ENCODE measurements at places on chromosomes 6 and 20.

DNA sequence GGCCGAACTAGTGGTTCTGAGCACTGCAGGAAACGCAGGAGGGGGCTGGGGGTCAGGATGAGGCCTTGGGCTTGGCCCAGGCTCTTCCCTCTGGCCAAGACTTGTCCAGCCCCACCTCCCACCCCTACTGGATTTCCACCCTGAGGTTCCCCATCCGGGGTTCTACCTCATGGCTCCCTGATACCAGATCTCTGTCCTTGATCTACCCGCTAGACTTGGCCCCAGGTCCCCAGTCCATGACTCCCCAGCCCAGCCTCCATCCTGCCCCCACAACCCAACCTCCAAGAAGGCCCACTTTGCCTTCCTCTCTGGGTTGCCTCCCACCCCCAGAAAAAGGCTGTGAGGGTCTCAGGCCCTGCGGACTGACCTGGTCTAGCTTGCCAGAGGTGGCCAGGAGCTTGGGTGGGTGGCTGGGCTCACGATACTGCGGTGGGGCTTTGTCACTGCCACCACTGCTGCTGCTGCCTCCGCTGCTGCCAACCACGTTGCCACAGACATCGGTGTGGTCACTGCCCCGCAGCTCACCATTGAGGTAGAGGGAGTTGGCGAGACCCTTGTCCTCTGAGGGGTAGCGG, 6.8 kb upstream of the FASTKD5 start:
- DNase-seq: no peak

- DNase-seq: no peak
These were observed 47.6 kb downstream of the AGPAT4 start for GRCh38 chr6:161226009-161226964.

- DNase-seq: no peak
These were observed 31.6 kb upstream of the PRL start for GRCh38 chr6:22328474-22328873.

GRCh38 chr20:16803965-16804792, 56.0 kb downstream of the OTOR start:
- peak; percentile 28 for DNase-seq

GRCh38 chr20:16898433-16898832, 150.3 kb downstream of the OTOR start:
- peak; percentile 12 for DNase-seq

GRCh38 chr20:3172126-3172932, 1.0 kb downstream of the LZTS3 start:
- DNase-seq: no peak

GRCh38 chr6:133447924-133448323, 206.8 kb downstream of the EYA4 start:
- peak; percentile 73 for DNase-seq

DNA sequence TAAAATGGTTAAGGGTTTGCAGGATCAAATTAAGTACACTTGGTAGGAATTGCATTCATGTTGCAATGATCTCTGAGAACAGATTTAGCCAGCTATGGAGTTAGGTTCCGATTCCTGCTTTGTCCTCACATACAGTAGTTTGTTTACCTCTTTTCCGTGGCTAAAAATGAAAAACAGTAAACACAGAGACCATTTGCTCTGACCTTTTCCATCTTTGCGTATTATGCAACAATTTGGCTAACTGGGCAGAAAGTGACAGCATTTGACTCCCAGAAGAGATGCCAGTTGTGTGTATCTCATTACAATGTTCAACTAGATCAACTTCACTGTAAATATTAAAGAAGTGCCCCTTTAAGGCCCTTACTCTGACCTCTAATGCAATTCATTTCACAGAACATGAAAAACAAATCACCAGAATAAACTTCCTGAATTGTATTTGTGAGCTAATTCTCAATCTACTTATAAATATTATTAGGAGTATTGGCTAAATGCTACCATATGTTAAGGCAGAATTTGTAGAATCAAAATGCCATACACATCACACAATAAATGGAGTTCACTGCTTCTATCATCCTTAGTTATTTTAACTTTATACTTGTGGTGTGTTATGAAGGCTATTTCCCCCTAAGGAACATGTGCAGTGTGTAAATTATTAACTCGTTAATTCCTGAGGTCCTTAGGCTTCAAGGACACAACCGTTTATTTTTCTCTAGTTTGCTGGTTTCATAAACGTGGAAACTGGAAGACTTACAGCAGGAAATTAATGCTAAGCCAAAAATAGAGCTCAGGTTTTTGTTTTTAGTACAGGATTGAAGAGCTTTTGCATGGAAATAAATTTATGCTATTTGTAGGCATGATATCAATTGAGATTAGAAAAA, 380.7 kb upstream of the CITED2 start:
- DNase-seq: no peak

- DNase-seq: no peak
These were observed 61.2 kb upstream of the CDYL start for GRCh38 chr6:4714961-4715501.

GRCh38 chr6:8279041-8279805, 156.1 kb downstream of the SLC35B3 start:
- DNase-seq: no peak

- no peak for DNase-seq
These were observed 325.3 kb downstream of the GJA1 start for GRCh38 chr6:121760745-121761144.

DNA sequence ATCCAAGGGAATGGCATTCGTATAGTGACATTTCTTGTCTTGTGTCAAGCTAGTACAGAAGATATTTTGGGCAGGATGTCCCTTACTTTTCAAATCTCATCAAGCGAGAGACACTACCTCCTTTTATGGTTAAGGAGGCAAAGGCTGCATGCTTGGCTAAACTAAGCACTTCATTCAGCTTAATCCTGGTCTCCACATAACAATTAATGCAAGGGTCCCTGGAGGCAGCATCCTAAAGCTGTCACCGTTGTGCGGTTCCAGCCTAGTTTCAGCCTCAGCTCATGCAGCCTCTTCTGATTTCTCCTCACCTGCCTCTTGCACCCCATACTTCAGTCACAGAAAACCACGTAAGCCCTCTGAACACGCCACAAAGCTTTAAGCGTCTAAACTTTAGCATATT, 67.1 kb upstream of the SLC22A23 start:
- DNase-seq: no peak

GRCh38 chr6:117534974-117535373, 52.5 kb downstream of the DCBLD1 start:
- no peak for DNase-seq

DNA sequence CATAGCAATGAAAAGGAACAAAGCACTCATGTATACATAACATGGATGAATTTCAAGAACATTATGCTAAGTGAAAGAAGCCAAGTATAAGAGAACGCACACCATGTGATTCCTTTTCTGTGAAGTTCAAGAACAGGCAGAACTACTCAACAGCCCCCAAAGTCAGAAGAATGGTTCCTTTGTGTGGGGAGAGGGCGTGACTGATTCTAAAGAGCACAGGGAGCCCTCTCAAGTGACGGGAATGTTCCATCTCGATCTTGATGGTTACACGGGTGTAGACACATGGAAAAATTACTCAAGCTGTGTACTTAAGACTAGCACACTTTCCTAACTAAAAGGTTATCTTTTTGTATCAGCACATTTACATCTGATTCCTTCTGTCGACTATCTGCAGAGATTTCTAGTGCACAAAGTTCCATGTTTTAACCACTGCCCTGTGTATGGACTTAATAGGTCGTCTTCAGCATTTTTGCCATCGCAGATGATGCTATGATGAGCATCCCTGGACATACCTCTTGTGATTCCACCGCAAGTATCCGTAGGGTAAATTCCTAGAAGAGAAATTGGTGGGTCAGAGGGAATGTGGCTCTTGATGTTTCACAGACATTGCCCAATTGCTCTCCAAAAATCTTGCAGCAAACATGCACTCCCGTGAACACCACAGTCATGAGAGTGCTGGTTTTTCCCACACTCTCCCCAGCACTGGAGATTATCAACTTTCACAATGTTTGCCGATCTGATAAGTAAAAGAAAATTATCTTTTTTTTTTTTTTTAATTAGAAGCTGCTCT, 279.3 kb downstream of the BMP7 start:
- no peak for DNase-seq

GRCh38 chr6:43026365-43026764, 4.9 kb downstream of the RRP36 start:
- DNase-seq: no peak

DNA sequence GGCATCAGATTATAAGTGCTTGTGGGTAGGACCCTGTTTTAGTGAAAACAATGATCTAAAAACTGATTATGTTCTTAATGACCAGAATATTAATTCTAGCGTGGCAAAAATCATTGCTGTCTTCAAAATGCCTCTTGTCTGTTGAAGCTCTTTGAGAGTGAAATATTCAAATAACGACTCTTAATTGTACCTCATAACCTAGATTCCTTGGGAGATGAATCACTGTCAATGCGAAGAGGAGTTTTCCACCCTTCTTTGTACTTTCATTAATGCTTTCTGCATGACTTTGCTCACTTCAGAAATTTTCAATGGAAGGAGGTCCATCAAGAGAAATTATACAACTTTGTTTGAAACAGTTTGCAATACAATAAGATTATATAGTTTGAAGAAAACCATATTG, 71.5 kb downstream of the CRYBG1 start:
- DNase-seq: no peak

DNA sequence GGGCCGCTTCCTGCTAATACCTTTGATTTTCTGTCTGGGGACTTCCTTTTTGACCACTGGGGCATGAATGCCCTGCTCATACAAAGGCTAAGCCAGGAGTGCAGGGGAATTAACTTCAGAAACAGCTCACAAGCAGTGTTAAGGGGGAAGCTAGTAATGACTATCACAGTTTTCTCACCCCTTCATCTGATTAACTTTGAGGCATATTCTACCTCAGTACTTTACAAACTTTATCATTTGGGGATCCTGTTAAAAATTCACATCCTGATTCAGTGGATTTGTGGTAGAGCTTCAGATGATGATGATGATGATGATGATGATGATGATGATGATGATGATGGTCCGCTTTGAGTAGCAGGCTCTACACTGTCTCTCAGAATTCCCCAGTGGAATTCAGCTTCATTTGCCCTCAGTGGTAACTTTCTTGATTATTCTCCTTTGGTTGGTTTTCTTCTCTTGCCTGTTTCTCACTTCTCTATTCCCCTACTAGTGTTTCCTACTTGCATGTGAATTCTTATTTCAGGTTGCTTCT, 78.4 kb upstream of the TMEM170B start:
- DNase-seq: no peak

GRCh38 chr6:36345681-36346466, 9.2 kb upstream of the BNIP5 start:
- DNase-seq: no peak

- no peak for DNase-seq
These were observed 33.1 kb upstream of the IRF4 start for GRCh38 chr6:358432-358831.

- DNase-seq: no peak
These were observed 55.9 kb downstream of the TBC1D7 start for GRCh38 chr6:13272131-13273046.

DNA sequence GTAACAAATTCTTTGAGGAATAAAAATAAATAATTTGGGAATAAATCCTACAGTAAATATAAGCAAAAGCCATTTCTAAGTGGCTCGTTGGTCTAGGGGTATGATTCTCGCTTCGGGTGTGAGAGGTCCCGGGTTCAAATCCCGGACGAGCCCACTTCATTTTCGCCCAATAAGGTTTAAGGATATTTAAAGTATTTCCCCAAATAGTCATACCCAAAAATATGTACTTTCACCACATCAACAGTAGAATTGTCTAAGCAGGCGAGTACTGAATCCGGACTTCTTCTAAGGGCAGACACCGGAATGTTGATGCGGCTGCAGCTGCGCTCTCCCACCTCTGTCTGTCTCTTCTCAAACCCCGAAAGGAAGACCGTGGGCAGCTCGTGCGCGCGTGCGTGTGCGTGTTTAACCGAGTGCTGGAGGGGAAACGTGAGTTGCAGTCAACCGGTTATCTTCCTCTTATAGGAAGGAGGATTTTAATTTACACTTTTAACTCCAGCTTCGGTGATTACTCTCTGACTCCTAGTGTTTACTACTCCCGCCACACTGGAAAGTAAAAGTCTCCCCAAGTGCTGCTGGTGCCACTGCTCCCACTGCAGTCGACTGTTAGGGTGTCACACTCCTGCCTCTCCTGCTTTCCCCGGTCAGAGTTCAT, 155.7 kb upstream of the PRSS16 start:
- DNase-seq: peak; percentile 61

DNA sequence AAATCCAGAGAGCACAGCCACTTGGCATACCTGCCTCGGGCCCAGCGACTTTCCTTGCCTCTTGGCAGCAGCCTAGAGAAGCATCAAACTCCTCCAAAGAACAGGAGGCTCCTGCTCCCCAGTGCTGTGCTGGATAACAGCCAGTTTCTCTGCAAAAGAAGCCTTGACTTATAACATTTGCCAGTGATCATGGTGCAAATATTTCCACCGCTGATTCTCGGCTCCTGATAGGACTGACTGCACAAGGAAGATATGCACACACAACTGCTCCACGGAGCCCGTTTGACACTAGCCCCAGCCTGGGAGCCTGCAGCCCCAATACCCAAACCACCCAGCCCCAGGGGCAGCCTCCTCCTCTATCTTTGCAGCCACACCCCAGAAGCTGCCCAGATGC, 17.5 kb downstream of the ACSS1 start:
- DNase-seq: no peak

DNA sequence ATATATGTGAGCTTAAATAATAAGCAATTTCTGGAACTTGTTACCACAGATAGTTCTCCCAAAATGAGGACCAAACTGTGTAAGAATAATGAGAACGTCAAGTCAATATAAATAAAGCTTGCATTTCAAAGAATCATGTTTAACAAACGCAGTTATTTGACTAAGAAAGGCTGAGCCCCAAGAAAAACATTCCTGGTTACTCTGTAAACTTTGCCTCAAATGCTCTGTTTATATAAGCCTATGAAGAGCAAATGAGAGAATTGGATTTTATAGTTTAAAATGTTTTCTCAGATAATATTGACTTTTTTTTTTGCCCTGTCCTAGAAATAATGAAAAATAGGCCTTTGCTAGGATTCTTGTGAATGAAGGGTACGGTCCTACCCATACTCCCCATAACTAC, 81.3 kb downstream of the C6orf52 start:
- DNase-seq: peak; percentile 17

GRCh38 chr6:17656092-17656491, 50.6 kb downstream of the NUP153 start:
- no peak for DNase-seq

DNA sequence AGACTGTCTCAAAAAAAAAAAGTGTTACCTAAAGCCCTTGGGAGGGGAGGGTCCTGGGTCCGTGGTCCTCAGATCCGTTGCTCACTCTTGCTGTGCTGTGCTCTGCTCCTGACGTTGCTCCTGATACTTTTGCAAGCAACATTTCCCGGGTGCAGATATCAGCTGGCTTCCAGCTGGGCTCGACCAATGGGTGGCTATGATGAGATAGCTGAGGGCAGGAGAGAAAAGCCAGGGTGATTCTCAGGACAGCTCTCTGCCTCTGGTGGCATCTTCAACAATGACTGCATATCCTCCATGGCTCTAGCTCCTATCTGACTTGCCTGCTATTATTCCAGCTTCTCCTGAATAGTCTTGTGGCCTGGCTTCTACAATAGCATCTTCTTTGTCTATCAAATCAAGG, 134.5 kb downstream of the RPS12 start:
- DNase-seq: no peak

DNA sequence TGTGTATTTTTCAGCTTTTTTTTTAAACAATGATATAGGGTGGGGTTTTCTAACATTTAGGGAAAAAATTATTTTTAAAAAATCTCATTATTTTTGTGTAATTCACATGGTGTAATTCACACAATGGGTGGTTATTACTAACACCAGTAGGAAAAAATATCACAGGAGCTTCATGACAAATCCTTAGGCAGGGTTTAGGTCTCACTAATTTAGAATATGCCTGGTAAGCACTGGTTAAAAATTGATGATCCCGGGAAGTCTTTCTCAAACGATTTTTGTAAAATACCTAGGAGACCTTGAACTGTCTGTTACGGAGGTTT, 29.5 kb upstream of the ZNF217 start:
- DNase-seq: no peak

GRCh38 chr6:30491991-30492952, 3.0 kb downstream of the HLA-E start:
- DNase-seq: no peak
